ENCODE measurements at places on chromosomes 16 and 17. TPM values are rescaled to one million over a fixed set of nuclear protein-coding genes. Genes with fewer than 3 reads are reported as not detected.

The AANAT gene
- polyA plus RNA-seq = not detected

The KRTAP4-5 gene
- not detected for polyA plus RNA-seq

The VPS9D1 gene
- polyA plus RNA-seq = 34.5 TPM

The SOST gene
- polyA plus RNA-seq = 4.8 TPM

The WFIKKN1 gene
- polyA plus RNA-seq = 2.2 TPM

- no peak for DNase-seq
Measured at GRCh38 chr16:27448532-27449433, 46.8 kb downstream of the IL21R start.

DNA sequence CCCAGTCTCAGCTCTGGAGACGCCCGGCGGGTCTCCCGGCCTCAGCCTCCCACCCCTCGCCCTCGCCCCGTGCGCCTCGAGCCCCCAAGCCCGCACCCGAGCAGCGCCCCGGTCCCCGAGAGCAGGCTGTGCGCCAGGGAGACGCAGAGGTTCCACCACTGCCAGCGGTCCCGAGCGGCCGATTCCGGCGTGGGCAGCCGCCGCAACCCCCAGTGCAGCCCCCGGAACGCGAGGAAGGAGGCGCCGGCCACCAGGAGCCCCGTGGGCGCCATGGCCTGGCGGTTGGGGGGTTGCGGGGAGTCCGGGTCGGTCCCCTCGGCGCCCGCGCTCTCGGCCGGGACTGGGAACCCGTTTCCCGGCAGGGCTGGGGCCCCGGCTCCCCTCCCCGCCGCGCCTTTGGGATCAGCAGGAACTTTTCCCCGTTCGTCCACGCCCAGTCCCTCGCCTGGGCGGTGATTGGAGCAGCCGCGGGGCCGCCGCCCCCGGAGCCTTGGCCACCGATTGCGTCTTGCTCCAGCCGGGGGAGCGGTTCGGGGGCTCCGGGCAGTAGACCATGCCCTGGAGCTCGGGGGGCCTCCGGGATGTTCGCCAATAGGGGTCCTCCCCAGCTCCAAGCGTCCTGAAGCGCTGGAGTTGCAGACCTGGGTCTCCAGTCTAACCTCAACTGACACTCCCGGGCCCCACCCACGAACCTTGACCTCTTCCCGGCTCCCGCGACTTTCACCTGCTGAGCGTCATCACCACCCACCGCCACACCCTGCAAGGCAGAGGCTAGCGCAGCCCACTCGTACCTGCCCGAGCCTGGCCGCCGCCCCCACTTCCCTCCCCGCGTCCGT lies at the start of gene TLCD2:
TLCD2 (minus strand) TSS at position 407 of the 836 bp plus-strand sequence; CDS start at position 272, 135 bp downstream.
- DNase-seq = peak; percentile 93

GRCh38 chr17:75987041-75987440 lies 8.0 kb downstream of the TEN1 start:
- DNase-seq = peak; percentile 11

DNA sequence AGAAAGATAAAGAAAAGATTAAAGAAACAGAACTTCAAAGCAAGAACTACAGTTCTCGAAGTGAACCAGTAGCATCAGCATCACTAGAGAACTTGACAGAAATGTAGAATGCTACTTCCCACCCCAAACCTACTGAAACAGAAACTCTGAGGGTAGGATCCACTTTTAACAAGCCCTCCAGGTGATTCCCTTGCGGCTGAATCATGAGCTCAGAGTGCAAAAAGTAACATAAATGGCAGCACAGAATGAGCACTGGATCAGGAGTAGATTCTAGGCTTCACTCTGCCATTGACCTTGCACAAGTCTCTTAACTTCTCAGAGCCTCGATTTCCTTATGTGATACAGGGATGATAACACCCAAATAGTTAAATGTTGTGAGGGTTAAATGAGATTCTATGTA lies 5.8 kb downstream of the TOM1L2 start:
- no peak for DNase-seq

GRCh38 chr16:72210072-72210471 lies 38.1 kb upstream of the PMFBP1 start:
- DNase-seq = no peak

DNA sequence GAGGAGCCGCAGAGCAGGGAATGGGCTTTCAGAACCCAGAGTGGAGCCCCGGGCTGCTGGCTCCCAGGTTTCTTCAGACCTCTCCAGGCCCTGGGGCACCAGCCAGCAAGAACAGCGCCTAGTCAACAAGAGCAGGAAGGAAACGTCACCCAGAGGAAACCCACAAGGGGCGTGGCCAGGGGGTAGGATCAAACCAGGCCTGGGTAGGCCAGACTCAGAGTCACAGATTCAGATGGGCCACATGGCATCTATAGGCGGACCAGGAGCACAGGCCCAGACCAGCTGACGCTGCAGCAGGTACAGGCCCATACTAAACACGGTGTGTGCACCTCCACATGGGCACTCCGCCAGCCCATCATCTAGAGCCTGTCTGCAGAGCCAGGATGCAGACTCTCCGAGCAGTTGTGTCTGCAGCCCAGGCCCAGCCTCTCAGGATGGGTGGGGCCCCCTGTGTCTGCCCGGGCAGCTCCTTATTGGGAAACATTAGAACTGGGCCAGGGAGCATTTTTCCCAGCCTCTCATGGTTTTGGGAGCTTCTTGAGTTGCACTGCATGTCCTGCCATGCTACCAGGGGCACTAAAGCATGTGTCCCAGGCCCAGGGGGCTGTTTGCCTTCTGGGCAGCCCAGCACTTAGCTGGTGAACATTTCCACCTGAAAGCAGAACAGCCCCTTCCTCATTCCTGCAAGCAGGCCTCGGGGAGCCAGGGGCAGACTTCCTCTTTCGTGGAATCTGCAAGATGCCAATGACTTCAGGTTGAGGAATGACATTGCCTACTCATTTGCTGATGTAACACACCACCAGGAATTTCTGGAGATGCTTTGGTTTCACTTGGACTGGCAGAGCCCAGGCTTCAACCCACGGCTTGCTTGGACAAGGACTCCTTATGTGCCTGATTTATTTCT lies at the start of gene NLRP1:
NLRP1 (minus strand) TSS at position 127 of the 904 bp plus-strand sequence. CDS start 552 bp downstream, outside the sequence.
- DNase-seq = peak; percentile 98

- peak; percentile 87 for DNase-seq
Measured at GRCh38 chr17:9072696-9073339, 51.5 kb downstream of the NTN1 start.

GRCh38 chr16:61432421-61432820 lies 603.8 kb downstream of the CDH8 start:
- no peak for DNase-seq

DNA sequence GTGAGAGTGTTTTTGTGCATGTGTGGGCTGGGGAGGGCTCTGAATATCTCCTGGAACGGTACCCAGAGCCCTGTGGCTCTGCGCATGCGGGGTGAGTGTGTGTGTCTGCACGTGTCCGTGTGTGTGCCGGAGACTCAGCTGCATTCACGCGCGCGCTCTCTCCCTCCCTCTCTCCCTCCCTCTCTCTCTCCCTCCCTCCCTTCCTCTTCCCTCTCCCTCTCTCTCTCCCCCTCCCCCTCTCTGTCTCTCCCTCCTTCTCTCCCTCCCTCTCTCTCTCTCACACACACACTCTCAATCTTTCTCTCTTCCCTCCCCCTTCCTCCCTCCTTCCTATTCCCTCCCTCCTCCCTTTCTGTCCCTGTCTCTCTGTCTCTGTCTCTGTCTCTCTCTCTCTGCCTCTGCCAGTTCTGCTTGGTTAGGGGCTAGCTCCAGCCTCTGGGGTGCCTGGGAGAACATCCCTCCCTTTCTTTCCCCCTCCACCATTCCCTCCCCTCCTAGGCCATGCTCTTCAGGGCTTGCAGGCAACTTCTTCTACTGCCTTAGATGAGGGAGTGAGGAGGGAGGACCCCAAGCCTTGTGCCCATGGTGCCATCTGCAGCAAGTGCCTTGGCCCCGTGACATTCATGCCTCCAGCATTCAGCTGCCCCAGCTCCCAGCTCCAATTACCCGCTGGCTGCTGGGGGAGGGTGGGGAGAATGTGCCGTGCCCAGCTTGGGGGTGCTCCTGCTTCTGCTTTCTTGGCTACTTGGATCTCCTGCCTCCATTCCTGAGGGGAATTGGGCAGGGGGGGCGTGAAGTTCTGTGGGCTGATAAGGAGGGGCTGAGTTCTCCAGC lies 6.4 kb downstream of the THRA start:
- peak; percentile 94 for DNase-seq

GRCh38 chr17:60153606-60154390 lies 4.0 kb downstream of the CA4 start:
- DNase-seq = peak; percentile 11

GRCh38 chr17:74288785-74289184 lies 14.8 kb downstream of the DNAI2 start:
- DNase-seq = no peak

GRCh38 chr17:77142689-77143088 lies 1.9 kb downstream of the SEC14L1 start:
- DNase-seq = no peak

- no peak for DNase-seq
Measured at GRCh38 chr17:49708515-49709183, 885 bp upstream of the SLC35B1 start.

GRCh38 chr17:2410951-2411350 lies 10.1 kb upstream of the MNT start:
- no peak for DNase-seq

GRCh38 chr17:76961869-76962268 lies 93.7 kb downstream of the MGAT5B start:
- DNase-seq = no peak

- no peak for DNase-seq
Measured at GRCh38 chr17:31062346-31062745, 32.4 kb upstream of the NF1 start.

All from aorta (tissue), 5 donors.